ENCODE measurements at places on chromosomes 2 and 18.
A peak's percentile ranks its signal among the peaks of the same experiment; 100 is the strongest.

DNA sequence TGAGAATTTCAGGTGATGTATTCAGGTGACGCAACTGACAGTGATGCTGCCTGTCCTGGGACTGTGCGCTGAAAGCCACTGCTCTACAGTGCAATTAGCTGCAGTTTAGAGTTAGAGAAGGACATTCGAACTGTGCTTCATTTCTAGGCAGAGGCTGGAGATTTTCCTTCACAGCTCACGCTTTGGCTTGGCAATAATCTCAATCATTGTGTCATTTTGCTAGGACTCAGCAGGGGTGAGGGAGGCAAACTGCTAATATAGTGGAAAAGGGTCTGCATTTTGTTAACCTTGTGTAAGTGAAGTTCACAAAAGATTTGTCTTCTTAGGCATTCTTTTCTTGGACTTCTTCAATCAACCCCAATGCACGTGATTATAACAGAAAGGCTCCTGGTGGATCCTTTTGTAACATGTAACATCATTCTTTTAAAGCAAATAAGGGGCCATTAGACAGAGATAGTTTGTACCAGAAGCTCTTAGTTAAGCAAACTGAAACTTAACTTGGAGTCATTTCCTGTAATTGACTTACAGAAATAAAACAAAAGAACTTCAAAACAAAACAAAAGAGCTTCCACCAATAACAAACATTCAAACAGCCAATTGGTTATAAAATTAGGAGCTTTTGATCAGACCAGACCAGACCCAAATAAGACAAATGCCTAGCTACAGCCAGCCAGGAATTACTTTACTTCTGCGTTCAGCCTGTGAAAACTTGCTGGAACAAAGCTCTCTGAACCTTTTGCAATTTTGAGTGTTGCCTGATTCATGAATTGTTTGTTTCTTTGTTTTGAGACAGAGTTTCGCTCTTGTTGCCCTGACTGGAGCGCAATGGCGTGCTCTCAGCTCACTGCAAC, 1376.3 kb upstream of the CELF4 start:
- no peak for DNase-seq

DNA sequence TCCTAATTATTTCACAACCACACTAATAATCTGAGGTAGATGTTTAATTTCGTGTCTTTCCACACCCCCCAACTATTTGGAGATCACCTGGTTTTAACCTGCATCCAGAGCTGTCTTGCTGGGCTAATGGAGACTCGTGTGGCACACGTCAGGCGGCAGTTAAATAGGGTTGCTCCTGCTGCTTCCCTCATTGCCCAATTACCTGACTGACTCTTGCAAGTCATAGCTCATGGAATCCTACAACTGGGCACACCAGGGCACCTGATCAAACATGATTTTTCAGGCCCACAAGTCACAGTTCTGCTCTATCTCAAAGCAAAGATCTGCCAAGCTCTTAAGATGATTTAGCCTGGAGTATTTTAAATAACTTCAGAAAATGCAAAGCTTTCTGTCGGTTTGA, 1430.4 kb upstream of the ACVR2A start:
- no peak for DNase-seq

DNA sequence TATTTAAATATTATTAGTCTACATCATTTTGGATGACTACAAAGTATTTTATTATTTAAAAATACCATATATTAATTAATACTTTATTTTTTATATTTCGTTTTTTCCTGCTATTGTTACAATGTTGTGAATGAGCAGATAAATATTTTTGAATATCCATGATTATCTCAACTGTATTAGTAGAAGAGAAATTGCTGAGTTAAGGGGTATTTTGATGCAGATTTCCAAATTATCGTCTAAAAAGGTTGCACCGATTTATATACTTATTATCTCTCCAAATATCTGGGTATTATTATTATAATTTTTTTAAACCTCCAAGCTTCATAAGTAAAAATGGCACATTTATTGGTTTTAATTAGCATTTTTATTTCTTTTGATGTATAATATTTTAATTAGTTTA, 8.9 kb upstream of the IL1RL1 start:
- no peak for DNase-seq

GRCh38 chr18:71998547-71999097, 545.5 kb downstream of the CBLN2 start:
- DNase-seq, result no peak

- no peak for DNase-seq
Measured at GRCh38 chr2:88666576-88666975, 24.9 kb upstream of the RPIA start.

DNA sequence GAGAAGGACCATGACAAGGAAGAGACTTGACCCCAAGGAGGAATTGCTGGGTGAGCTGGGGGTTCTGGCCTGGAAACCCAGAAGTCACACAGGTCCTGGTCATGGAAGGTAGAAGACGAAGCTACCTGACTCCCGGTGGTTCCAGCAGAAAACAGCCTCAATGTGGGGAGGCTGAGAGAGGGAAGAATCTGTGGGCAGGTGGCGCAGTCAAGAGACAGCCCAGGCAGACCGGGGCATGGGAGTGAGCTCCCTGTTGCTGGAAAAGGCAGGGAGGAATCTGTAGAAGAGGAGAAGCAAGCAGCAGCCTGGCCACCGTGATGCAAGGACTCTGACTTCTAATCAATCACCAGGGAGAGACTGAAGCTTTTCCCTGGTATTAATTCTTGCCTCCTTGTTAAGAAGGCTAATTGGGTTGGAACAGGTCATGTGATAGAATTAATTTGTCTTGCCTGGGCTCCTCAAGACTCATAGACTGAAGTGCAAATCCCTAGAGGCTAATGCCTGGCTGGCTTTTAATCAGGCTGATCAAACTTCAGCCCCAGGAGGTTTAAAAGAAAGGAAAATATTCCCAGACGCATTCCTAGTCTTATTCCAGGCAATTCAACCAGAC, 30.1 kb downstream of the CNGA3 start:
- DNase-seq, result no peak

GRCh38 chr2:69499966-69500365, 62.7 kb upstream of the NFU1 start:
- DNase-seq, result no peak

- DNase-seq, result no peak
Measured at GRCh38 chr2:120930236-120930635, 194.6 kb downstream of the GLI2 start.

GRCh38 chr2:225112362-225113126, 70.3 kb upstream of the DOCK10 start:
- DNase-seq, result peak; percentile 7

DNA sequence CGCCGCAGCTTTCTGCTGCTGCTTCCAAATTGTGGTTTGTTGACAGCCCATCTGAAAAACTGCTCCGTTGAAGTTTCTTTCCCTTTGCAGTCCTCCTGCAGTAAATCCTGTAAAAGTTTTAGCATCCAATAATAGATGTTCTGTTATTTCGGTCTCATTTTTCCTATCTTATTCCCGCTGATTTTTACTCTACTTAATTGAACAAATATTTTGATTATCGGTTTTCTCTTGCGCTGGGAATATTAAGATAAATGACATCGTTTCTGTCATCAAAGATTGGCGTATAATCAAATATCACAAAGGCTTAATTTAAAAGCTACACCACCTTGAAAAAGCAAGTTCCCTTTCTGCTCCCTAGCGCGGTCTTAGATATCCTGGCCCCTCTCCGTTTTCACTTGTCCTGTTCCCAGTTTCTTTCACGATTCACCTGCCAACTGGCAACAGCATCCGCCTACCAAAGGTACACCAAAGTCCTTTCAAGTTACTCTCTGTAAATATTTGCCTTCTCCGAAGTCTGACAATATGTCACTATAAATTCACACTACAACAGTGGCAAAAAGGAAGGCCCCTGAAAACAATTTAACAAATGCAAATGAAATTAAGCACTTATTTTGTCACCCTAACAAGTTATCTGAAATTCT, 1.0 kb upstream of the STRN start:
- DNase-seq, result no peak

DNA sequence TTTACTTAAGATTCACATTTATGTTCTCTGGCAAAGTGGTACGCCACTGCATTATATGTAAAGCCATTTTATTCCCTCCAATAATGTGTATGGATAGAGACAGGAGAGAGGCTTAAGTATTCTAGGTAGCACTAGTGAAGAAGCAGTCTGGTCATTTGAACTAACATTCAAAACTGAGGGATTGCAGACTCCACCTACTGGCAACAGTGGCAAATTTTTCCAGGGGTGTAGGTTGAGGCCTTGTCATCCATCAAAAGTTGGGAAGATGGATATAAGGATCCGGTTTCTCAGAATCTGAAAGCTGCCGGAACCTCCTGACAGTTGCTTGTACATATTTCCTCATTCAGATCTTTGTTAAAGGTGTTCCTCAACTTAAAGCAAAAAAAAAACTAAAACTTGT, 465.5 kb upstream of the FSHR start:
- DNase-seq, result no peak

DNA sequence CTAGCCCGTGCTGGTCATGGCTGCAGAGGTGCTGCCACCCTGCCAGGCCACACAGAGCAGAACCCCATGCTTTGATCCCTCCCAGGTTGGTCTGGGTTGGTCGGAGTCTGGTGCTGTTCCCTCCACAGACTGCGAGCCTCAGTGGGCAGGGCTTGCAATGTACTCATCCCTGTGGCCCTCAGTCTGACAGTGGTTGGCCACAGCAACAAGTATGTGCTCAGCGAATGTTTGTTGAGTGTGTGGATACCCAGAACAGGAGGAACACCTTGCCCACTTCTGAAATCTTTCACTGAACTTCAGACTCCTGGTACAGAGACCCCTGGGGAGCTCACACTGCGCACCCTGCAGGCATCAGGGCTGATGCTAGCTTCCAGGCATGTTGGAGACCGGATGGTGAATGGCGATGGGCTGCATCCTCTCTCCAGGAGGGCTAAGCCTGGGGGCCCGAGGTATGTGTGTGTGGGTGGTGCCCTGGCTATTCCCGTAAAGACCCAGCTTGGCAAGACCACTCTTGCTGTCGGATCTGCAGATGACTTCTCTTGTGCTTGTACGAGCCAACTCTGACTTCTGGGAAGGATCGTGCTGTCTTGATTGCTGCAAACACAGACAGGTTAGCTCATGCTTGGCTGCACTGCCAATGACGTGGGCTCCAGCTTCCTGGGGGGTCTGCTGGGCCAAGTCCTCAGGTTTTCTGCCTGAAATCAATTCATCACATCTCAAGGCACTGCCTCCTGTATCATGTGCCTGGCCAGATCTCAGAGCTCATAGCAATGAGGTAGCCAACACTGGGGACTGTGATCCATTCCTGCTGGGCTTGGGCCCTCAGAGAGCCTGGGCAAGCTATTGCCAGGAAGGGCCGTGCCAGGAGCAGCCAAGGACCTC, 43.7 kb downstream of the RHOB start:
- no peak for DNase-seq

- DNase-seq, result peak; percentile 64
Measured at GRCh38 chr18:46555724-46556123, 101.3 kb downstream of the LOXHD1 start.

DNA sequence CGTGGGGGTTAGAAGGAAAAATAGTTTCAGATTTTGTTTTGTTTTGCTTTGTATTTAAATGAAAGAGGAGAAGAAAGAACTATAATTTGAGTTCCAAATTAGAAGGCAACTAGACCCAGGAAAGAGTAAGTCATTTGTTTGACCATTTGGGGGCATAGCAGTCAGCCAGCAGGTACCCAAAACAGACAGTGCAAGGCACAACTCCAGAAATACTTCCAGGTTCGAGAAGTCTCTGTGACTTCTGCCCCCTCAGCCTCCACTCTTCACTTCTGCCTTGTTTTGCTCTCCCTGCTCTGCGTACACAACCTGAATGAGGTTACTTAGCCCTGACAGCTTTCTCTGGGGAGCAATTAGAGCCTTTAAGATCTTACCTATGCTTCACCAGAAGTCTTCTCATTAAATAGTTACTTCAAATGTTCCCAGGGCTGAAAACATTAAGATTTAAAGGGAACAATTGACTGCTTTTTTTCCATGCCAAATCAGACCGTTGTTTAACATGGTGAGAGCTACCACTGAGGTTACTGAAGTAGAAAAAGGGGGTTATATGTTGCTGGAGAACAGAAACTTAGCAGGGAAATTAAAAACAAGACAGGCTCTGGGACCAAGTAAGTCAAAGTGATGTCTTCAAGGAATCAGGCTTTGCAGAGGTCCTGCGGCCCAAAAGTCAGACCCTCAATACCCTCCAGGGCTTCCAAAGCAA, 216.9 kb downstream of the BCL11A start:
- no peak for DNase-seq

DNA sequence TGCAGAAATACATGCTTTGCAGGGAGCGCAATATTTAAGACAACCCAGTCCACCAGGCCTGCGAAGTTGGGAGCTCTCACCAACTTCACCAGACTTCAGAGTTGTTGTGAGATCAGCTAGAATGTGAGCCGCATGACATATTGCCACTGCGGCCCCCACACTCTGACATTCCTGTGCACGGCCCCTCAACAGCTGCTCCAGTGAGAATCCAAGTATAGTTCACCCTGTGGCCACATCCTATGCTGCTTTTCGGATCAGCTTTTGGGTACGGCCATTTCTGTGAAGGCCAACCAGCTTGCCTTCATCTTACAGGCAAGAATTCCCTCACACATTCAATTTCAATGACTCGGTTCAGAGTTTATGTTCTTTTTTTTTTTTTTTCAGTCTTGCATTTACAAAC, 177.8 kb downstream of the SOX11 start:
- no peak for DNase-seq

- DNase-seq, result no peak
Measured at GRCh38 chr18:43680096-43680495, 402.8 kb upstream of the SYT4 start.

DNA sequence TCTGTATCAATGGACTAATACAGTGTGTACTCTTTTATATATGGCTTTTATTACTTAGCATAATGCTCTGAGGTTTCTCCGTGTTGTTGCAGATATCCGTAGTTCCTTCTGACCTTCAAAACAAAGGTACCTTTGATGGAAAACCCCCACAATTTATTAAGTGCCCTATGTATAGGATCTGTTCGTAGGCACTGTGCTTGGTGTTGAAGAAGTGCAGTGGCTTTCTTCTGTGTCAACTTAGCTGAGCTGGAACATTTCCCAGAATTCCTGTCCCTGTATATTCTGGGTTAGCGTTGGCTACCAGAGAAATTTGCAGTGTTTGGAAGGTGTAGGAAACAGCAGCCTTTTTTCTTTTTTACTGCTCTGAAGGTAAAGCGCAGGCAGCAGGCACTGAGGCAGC, 56.3 kb upstream of the MSH2 start:
- no peak for DNase-seq

GRCh38 chr2:182915369-182916326, 49.2 kb upstream of the FRZB start:
- no peak for DNase-seq

GRCh38 chr18:40631319-40631718, 1323.7 kb upstream of the PIK3C3 start:
- no peak for DNase-seq

DNA sequence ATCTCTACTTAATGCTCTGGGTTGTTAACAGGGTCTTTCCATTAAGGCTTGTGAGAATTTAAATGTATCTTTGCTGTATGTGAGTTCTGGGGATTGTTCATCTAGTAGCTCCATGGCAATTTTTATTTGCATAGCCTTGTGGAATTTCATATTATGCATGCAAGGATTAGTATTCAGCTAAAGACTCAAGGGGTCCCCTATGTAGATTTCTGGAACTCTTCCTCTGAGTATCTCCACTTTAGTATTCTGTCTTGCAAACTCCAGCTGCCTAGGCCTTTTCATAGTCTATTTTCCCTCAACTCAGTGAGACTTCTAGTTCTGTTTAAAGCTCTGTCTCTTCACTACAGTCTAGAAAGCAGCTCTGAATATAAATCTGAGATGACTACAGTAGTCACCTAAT, 304.6 kb upstream of the REV1 start:
- DNase-seq, result no peak

GRCh38 chr2:22035361-22035830, 911.6 kb downstream of the TDRD15 start:
- no peak for DNase-seq

GRCh38 chr2:144385381-144385780, 134.5 kb downstream of the ZEB2 start:
- no peak for DNase-seq
